IMR-90 (cell line): ENCODE measurements at places on chromosomes 7 and 10. TPM values are rescaled to one million over a fixed set of nuclear protein-coding genes. Genes with fewer than 3 reads are reported as not detected.

DNA sequence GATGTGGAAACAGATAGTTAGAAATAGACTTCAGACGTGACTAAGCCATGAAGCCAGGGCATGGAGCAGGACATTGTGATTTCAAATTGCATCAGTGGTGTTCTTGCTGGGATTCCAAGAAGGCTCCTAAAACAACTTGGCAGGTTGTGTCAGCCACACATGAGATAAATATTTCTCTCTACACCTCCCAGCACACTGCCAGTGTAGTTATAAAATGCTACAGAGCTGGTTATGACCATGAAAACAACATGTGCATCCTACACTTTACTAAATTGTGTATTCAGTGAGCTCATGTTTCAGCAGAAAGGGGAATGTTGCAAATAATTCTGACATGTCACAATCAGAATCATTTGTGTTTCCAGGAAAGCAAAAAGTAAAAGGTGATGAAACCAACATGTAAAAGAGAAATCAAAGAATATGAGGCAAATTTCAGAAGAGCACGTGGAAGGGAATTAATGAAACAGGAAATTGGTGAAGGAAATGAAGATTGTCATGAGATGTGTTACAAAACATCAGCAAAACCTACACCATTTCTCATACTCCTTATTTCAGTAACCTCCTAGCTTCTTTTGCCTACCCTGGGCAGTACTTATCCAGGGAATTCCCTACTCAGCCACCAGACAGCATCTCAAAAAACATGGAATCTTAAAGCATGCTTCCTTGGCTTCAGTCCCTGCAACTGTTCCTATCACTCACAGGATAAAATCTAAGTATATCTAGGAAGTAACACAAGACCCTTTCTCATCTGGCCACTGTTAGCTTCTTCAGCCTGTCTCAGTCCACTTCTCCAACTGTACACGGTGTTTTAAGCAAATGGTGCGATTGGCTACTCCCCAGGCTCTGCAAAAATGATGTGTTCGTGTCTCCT lies 5.8 kb upstream of the CYP3A7 start:
- H3K4me1 ChIP-seq = 0 out of 2 replicates have a peak, but pooled peaks cover 2% of the 10 kb centered on the region
- no peaks in the 10 kb centered on the region for H3K36me3 ChIP-seq
- H3K27me3 ChIP-seq = peaks cover 3% of the 10 kb centered on the region; the same call in 1 of the 2 replicates
- H3K27ac ChIP-seq = no peak overlapping the region

The GBX1 gene
- polyA plus RNA-seq = not detected in 2 replicates

- H3K27me3 ChIP-seq = peaks cover 16% of the 10 kb centered on the region; the same call in 1 of the 2 replicates
- no peaks in the 10 kb centered on the region; the same call in 1 of the 2 replicates for H3K4me1 ChIP-seq
- no peak overlapping the region for H3K27ac ChIP-seq
Measured at GRCh38 chr10:44064987-44065787, 319.7 kb downstream of the CXCL12 start.

DNA sequence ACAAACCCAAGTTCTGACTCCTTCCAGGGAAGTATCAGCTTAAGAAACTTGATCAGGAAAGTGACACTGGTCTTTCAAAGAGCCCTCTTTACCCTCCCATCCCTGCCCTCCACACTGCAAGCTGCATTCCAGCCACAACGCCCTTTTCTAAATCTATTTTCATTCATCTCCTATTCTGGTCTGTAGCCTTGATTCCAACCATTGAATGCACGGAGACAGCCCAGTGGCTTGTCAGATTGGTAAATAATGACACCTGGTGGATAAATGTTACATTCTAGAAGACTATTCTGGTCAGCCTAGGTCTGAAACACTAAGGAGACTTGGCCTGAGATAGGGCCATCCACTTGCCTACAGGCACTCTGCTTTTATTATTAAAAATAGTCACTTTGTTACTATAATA lies 20.9 kb downstream of the MORN4 start:
- no peaks in the 10 kb centered on the region for H3K27me3 ChIP-seq
- H3K4me1 ChIP-seq = no peaks in the 10 kb centered on the region
- peaks cover 1% of the 10 kb centered on the region; the same call in 1 of the 2 replicates for H3K36me3 ChIP-seq
- no peak overlapping the region for H3K4me3 ChIP-seq
- peak; percentile 55 for DNase-seq
- no peak overlapping the region for H3K27ac ChIP-seq

The CPVL gene
- polyA plus RNA-seq = not detected in 2 replicates

DNA sequence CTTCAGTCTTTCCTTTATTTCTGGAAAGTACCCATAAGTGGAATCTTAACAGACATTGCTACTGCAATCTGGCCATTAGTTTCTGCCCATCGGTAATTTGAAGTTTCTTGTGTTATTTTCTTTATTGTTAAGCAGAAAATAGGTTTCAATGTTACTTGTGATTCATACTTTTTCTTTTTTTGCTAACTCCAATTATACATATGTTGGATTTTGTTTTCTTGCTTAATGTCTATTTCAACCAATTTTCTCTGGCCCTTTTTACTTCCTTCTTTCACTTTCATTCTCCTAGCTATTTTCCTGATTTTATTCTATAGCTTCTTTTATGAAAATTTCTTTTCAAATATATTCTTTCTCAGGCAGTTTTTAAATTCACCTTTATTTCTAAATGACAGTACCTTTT lies 457.4 kb downstream of the TCERG1L start:
- H3K27ac ChIP-seq = no peak overlapping the region
- DNase-seq = no peak
- H3K4me1 ChIP-seq = no peaks in the 10 kb centered on the region
- H3K4me3 ChIP-seq = no peak overlapping the region
- H3K27me3 ChIP-seq = no peaks in the 10 kb centered on the region

- H3K27me3 ChIP-seq = peaks cover 18% of the 10 kb centered on the region
- peak; percentile 10 for DNase-seq
- no peaks in the 10 kb centered on the region for H3K4me1 ChIP-seq
- no peak within 1 kb of the TSS for H3K27ac ChIP-seq
- H3K36me3 ChIP-seq = no peaks in the 10 kb centered on the region
- no peak within 1 kb of the TSS for H3K4me3 ChIP-seq
Measured at GRCh38 chr10:118595598-118596425, at the start of gene PRLHR. PRLHR (minus strand) TSS chr10:118595648; CDS start chr10:118595244, 404 bp downstream.

The ANKRD30A gene
- not detected in 2 replicates for polyA plus RNA-seq

- DNase-seq = peak; percentile 15
- H3K4me3 ChIP-seq = no peak overlapping the region
- H3K27ac ChIP-seq = no peak overlapping the region
- H3K36me3 ChIP-seq = no peaks in the 10 kb centered on the region
Measured at GRCh38 chr7:149776289-149776688, 2.9 kb upstream of the ZNF467 start.
